ENCODE measurements at places on chromosomes 7 and 10.
A peak's percentile ranks its signal among the peaks of the same experiment; 100 is the strongest.

GRCh38 chr7:50632561-50633413 is 67.6 kb upstream of the DDC start:
- DNase-seq = peak; percentile 70

- DNase-seq = no peak
These were observed 19.1 kb downstream of the WDR86 start for GRCh38 chr7:151390598-151391357.

DNA sequence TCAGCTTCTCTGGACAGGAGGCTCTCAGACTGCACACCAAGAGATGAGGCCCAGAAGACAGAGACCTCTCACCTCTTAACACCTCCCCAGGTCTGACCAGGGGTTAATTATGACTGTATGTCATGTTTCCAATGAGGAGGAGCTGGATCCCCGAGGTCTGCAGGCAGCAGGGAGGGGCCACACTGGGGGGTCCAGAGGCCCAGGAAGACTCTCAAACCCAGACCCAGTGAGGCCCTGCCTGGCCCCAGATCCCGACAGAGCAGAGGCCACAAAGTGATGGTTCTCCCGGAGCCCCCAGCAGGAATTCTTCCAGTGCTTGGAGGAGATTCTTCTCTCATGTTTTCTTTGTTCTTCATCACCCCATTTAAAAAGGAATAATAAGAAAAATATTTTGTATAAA is 28.8 kb downstream of the PTPRN2 start:
- DNase-seq = no peak

- no peak for DNase-seq
These were observed 223.6 kb downstream of the GATA3 start for GRCh38 chr10:8278099-8278498.

DNA sequence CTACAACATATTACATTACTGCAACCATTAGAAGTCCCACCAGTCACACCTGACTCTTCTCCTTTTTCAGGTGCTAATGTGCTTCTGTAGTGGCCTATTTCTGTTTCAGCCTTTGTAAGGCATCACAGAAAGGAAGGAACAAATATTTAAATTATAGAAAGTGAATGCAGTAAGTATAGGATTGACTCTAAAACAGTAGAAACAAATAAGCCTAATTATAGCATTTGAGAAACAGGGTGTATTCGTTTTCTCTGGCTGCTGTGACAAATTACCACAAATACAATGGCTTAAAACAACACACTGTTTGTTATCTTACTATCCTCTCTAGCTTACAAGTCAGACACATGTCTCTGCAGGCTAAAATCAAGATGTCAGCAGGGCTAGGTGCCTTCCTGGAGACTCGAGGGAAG is 69.4 kb downstream of the CCSER2 start:
- DNase-seq = no peak

DNA sequence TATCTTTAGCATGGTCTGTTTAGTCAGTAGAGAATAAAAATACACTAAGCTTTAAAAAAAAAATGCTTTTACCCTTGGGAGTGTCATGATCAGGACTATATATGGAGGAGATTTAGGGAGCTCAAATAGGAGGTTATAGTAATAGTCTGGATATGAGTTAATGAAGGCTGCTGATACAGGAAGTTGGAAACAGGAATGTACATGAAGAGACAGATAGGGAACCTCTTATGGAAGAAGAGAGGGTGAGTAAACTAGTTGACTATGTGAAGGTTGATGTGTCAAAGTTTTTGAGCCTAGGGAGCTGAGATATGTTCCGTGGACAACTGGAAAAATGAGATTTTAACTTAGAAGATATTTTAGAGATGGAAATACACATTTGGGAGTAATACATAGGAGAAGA is 472.0 kb upstream of the FZD8 start:
- no peak for DNase-seq

All from CD4-positive, alpha-beta T cell treated with Interleukin-2 at 100 ng/mL for 4 hours (primary cell).